ENCODE measurements at places on chromosomes 12 and 14.

- DNase-seq = peak; percentile 80
Observed at GRCh38 chr12:96078231-96079135, 43.1 kb upstream of the LTA4H start.

DNA sequence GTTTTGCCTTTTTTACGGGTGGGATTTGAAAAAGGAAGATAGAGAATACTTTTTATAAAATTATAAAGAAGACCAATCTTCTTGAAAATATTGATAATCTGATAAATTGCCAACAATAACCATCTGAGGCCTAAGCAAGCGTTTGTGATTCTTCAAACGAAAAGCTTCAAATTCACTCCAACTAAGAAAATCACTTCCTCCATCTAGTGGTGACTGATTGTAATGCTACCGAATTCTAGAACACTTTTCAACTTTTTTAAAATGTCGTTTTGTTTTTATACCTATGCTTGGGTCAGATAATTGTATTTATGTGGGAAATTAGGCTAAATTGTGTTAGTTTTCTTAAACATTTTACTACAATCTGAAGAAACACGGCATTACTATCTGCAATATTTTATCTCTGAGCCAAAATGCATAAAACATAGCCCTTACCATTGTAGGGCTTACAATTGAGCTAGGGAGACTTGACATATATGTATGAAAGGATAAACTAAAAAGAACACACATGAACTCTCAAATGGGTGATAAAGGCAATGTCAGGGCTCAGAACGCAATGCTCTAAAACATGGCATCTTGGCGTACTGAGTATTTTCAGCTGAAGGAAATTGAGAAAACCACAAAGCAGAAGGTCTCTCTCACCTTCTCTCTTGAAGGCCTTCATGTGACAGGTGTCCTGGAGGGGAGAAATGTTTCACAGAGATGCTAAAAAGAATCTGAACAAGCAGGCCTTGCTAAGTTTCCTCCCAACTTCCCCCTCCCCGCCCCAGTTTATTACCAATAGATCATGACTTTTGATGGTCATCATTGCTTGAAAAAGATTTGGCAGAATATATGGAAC lies 36.8 kb upstream of the G2E3 start:
- DNase-seq = no peak

DNA sequence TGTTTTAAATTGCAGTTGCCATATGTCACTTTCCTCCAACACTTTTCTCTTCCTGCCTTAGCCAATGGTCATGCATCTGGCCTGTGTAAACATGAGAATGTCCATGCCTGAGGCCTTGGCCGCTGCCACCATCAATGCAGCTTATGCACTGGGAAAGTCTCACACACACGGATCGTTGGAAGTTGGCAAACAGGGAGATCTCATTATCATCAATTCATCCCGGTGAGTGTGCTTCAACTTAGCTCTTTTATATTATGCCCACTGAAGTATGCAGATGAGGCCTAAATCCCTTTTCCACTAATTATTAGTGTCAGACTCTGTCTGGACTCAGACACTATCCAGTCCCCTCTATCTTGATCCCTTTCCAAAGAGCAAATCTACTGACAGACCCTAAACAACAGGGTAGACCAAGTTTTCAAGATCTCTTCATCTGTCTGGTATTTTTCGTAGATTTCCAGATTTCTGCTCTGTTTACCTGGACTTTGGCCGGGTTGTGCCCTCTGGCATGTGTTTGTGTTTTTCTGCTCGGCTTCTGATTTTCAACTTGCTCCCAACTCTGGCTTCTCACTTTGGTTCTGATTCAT lies 23.2 kb downstream of the AMDHD1 start:
- no peak for DNase-seq

DNA sequence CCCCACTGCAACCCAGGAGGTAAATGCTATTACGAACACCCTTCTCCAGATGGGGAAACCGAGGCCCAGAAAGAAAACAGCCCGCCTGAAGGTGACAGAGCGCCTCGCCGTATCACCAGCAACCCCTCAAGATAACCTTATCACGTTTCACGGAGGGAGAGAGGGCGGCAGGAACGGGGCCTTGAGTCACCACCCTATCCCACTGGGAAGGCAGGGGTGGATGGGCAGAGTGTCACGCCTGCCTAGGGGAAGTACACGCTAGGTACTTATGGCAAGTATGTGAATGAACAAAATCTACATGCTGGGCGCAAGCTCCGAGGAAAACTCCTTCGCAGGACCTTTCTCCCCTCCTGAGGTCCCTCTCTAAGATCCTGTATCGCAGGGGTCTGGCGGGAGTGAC lies 17.8 kb downstream of the NCOR2 start:
- no peak for DNase-seq

GRCh38 chr12:80939231-80939950 lies 1.7 kb upstream of the LIN7A start:
- no peak for DNase-seq

GRCh38 chr12:10740182-10740581 lies 17.1 kb upstream of the YBX3 start:
- DNase-seq = no peak

DNA sequence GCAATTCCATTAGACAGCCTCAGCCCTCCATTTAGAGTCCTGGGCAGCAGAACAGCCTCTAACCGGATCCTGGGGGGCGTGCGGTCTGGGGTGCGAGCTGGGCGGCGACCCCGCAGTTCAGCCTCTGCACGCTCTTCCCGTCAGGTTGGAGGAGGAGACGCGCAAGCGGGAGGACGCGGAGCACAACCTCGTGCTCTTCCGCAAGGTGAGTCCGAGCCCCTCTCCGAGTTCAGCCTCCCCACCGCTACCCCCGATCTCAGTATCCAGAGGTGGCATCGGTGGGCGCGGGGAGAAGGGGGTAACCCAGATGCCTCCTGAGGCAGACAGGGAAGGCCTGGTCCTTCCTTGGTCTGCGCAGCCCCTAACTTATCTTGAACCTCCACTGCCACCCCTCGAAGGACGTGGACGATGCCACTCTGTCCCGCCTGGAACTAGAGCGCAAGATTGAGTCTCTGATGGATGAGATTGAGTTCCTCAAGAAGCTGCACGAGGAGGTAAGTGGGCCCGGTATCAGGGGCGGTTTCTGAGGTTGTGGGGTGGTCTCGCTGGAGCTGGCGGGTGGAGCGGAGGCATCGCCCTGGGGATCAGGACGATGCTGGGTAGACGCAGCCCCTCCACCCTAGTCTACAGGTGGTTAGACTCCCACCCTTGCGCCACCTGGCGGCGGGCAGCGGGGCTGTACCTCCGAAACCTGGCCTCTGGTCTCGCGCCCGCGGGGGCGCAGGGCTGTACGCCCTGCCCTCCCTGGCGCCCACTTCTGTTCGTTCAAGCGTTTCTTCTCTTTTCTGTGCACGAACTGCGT lies 1.3 kb downstream of the PRPH start:
- no peak for DNase-seq

DNA sequence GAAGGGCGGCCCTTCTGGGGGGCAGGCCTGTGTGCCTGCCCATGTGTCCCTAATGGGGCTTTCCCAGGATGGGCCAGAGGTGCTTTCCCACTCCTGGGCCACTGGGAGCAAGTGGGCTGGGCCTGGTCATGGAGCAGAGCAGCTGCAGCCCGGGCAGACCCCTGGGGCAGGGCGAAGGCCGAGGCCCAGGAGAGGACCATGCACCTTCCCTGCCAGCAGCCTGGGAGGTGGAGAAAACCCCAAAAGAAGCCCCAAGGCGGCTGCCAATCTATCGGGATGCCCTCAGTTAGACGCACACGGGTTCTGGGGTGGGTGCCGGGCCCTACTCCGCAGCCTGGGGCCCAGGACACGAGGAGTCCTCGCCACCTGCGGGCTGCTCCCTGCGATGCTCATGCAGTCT lies 16.1 kb upstream of the CRIP2 start:
- DNase-seq = no peak

- no peak for DNase-seq
Observed at GRCh38 chr14:51534610-51535011, 117.1 kb upstream of the FRMD6 start.

- DNase-seq = no peak
Observed at GRCh38 chr12:129886541-129886940, 17.3 kb downstream of the TMEM132D start.

- DNase-seq = no peak
Observed at GRCh38 chr12:57736741-57737466, 1.6 kb downstream of the AGAP2 start.

GRCh38 chr12:9869307-9870161 lies at the start of gene CLEC2B:
Gene CLEC2B, minus strand, starts transcription at chr12:9869354.
- no peak for DNase-seq

Data from left hindlimb (tissue), 1 donor.